GM12878 (cell line): ENCODE measurements at places on chromosomes 16 and 17.
A peak's percentile ranks its signal among the peaks of the same experiment; 100 is the strongest.

- no peak overlapping the region for H3K4me3 ChIP-seq
- no peak for DNase-seq
- H3K36me3 ChIP-seq = peaks cover 37% of the 10 kb centered on the region
- no peaks in the 10 kb centered on the region for H3K4me1 ChIP-seq
- no peak overlapping the region for H3K27ac ChIP-seq
Measured at GRCh38 chr17:50381920-50382319, 8.9 kb downstream of the EME1 start.

DNA sequence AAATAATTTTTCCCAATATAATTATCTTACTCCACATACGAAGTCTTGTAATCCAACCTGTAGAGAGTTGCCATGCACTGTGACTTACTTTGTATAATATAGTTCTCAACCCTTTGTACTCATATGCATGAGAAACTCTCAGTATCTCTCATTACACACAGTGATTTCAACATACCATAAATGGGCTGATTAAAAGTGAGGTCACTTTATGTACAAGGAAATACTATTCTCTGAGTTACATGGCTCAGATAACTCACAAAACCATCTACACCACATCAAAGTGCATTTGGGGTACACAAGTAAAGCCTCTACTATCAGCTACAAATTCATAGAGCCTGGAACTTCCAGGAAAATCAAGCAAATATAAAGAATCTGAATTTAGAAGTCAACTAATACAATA, 27.9 kb downstream of the SLFN12 start:
- no peaks in the 10 kb centered on the region for H3K4me1 ChIP-seq
- no peak for DNase-seq
- no peak overlapping the region for H3K4me3 ChIP-seq
- H3K36me3 ChIP-seq = peaks cover 2% of the 10 kb centered on the region; the same call in 1 of the 2 replicates

- no peak overlapping the region for H3K27ac ChIP-seq
- no peak for DNase-seq
- no peak overlapping the region for H3K4me3 ChIP-seq
- no peaks in the 10 kb centered on the region; the same call in 1 of the 2 replicates for H3K27me3 ChIP-seq
- H3K4me1 ChIP-seq = no peaks in the 10 kb centered on the region
- no peaks in the 10 kb centered on the region for H3K36me3 ChIP-seq
Measured at GRCh38 chr17:73430165-73430680, 118.4 kb upstream of the CDC42EP4 start.

- no peaks in the 10 kb centered on the region; the same call in 1 of the 2 replicates for H3K36me3 ChIP-seq
- no peak for DNase-seq
- H3K4me1 ChIP-seq = peaks cover 6% of the 10 kb centered on the region
- H3K4me3 ChIP-seq = peak overlapping the region; percentile 65; the same call in 1 of the 2 replicates
Measured at GRCh38 chr17:79733692-79734070, 2.9 kb downstream of the ENPP7 start.

DNA sequence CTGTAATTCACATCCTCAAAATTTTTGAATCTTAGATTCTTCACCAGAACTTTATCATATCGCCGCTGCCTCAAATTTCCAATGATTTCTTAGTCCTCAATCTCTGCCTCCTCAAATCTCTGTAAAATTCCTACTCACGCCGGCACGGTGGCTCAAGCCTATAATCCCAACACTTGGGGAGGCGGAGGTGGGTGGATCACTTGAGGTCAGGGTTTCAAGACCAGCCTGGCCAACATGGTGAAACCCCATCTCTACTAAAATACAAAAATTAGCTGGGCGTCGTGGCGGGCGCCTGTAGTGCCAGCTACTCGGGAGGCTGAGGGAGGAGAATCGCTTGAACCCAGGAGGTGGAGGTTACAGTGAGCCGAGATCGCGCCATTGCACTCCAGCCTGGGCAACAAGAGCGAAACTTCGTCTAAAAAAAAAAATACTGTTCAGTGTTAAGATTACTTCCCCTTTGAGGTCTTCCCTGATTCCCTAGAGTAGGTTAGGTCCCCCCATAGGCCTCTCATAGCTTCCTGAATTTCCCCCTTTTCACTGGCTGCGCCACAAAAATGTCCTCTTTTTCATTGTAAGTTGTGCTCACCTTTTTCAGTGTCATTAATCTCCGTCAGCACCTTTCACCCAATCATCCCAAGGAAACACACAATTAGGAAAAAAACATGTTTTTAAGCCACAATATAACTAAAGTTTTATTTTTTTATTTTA, 919 bp upstream of the CBX1 start:
- H3K27ac ChIP-seq = no peak overlapping the region; the same call in 1 of the 2 replicates
- H3K36me3 ChIP-seq = no peaks in the 10 kb centered on the region
- no peaks in the 10 kb centered on the region for H3K27me3 ChIP-seq
- DNase-seq = no peak
- no peak overlapping the region; the same call in 1 of the 2 replicates for H3K4me3 ChIP-seq
- H3K4me1 ChIP-seq = peaks cover 20% of the 10 kb centered on the region
